WTC11 (cell line): ENCODE measurements at places on chromosomes 3 and 15. TPM values are rescaled to one million over a fixed set of nuclear protein-coding genes. Genes with fewer than 3 reads are reported as not detected.

- H3K36me3 ChIP-seq = peaks cover 3% of the 10 kb centered on the region; the same call in 1 of the 2 replicates
- no peak for DNase-seq
- peaks cover 5% of the 10 kb centered on the region for H3K4me1 ChIP-seq
- no peak overlapping the region for H3K4me3 ChIP-seq
These were observed 20.7 kb downstream of the CYFIP1 start for GRCh38 chr15:22959321-22960101.

DNA sequence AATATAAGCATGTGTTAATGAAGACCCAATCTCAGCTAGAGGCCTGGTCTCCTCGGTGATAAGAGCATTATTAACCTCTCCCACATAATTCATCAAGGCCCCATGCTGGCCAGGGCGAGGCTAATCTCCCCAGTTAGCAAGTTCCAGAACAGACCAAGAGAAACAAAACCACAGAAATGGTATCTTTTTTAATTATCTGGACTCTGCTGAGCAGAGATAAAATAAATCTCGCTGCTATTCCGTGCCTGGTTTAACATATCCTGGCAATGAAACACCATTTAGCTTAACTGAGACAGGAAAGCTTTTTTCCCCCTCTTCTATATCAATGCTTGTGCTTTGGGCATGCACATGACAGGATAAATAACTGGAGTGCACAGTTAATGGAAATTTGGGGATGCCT lies 72.5 kb upstream of the ARHGEF3 start:
- no peak overlapping the region for H3K27ac ChIP-seq
- no peak for DNase-seq
- peaks cover 22% of the 10 kb centered on the region for H3K4me1 ChIP-seq
- no peak overlapping the region for H3K4me3 ChIP-seq
- no peaks in the 10 kb centered on the region for H3K27me3 ChIP-seq
- no peaks in the 10 kb centered on the region for H3K36me3 ChIP-seq

- peaks cover 47% of the 10 kb centered on the region for H3K4me1 ChIP-seq
- peaks cover 11% of the 10 kb centered on the region for H3K27me3 ChIP-seq
- peaks cover 51% of the 10 kb centered on the region for H3K36me3 ChIP-seq
- DNase-seq = no peak
- H3K4me3 ChIP-seq = peak overlapping the region; percentile 100
- H3K27ac ChIP-seq = peak overlapping the region; percentile 100
These were observed 2.1 kb downstream of the TRA2B start for GRCh38 chr3:185935465-185936272.

DNA sequence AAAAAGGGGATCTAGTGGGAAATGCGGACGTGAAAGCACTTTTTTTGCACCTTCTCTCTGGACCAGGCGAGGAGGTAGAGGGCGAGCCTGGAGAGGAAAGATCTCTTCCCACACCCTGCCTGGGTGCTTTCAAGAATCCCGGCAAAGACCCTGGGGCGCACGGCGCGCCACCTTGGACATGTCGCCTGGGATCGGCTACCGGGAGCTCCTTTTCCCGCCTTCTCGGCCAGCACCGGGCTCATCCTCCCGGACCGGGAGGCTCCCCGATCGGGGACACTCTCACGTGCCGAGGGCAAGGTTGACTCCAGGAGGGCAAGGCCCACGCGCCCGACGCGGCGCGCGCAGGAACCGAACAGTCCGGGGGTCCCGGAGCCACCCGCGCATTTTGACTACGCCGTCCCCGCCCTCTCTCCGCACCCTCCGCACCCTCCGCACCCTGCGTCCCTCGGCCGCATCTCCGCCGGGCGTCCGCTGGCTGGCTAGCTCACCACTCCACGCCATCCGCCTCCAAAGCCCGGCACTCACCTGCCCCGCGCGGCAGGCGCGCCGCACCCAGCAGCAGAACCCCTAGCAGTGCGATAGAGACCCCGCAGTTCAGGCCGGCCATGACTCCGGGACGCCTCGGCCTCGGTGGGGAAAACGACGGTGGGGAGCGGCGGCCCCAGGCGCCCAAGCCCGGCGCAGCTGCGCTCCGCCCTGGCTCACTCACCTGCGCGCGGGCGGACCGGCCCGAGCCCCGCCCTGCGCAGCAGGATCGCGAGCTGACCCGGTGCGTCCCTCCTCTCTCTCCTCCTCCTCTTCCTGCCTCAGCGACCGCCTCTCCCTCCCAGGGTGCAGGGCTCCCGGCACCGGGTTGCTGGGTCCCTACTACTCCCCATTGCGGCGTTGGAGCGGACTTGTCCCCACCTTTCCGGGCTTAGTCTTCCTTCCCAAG lies at the start of gene CDCP1:
CDCP1 (minus strand) TSS at position 698 of the 934 bp plus-strand sequence; CDS start at position 607, 91 bp downstream.
- H3K27me3 ChIP-seq = peaks cover 56% of the 10 kb centered on the region
- peaks cover 24% of the 10 kb centered on the region for H3K4me1 ChIP-seq
- H3K4me3 ChIP-seq = peak within 1 kb of the TSS; percentile 92
- H3K27ac ChIP-seq = 0 out of 2 replicates have a peak within 1 kb of the TSS, but pooled peaks have one; percentile 61
- peak; percentile 57 for DNase-seq

GRCh38 chr15:74044267-74045110 lies 37.9 kb downstream of the GOLGA6A start:
- peaks cover 6% of the 10 kb centered on the region; the same call in 1 of the 2 replicates for H3K27me3 ChIP-seq
- H3K4me1 ChIP-seq = peaks cover 21% of the 10 kb centered on the region
- H3K36me3 ChIP-seq = 0 out of 2 replicates have a peak, but pooled peaks cover 4% of the 10 kb centered on the region
- H3K27ac ChIP-seq = no peak overlapping the region
- DNase-seq = no peak

- no peak overlapping the region for H3K4me3 ChIP-seq
- peaks cover 40% of the 10 kb centered on the region for H3K4me1 ChIP-seq
- H3K36me3 ChIP-seq = peaks cover 13% of the 10 kb centered on the region
- no peak overlapping the region for H3K27ac ChIP-seq
- H3K27me3 ChIP-seq = no peaks in the 10 kb centered on the region
These were observed 262.8 kb downstream of the LRTM1 start for GRCh38 chr3:54665016-54665600.

- peaks cover 41% of the 10 kb centered on the region for H3K4me1 ChIP-seq
- DNase-seq = no peak
- no peak overlapping the region for H3K27ac ChIP-seq
- no peaks in the 10 kb centered on the region for H3K36me3 ChIP-seq
- no peaks in the 10 kb centered on the region for H3K27me3 ChIP-seq
These were observed 60.1 kb upstream of the ICE2 start for GRCh38 chr15:60539016-60539415.

GRCh38 chr3:18609187-18609586 lies 184.0 kb upstream of the SATB1 start:
- H3K4me3 ChIP-seq = no peak overlapping the region
- H3K27me3 ChIP-seq = no peaks in the 10 kb centered on the region; the same call in 1 of the 2 replicates
- H3K4me1 ChIP-seq = no peaks in the 10 kb centered on the region
- H3K27ac ChIP-seq = no peak overlapping the region
- DNase-seq = no peak
- no peaks in the 10 kb centered on the region; the same call in 1 of the 2 replicates for H3K36me3 ChIP-seq

DNA sequence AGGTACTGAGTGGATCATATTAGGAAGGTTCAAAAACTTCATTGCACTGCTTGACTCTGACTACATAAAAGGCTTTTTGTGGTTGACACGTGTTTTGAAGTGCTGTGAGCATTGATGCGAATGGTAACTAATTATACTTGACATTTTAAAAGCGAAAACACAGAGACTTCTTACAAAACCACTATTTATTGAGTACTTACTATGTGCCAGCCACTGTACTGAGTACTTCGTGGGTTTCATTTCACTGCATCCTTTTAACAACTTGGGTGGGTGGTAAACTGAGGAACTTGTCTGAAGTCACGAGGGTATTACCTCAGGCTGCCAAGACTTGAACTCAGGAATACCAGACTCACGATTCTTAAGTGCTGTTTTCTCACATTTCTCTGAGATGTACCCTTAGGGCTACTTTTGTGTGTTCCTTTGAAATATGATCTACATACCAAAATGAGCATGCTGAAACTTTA lies 45.3 kb upstream of the PPP4R2 start:
- H3K27me3 ChIP-seq = no peaks in the 10 kb centered on the region
- H3K36me3 ChIP-seq = no peaks in the 10 kb centered on the region
- DNase-seq = no peak
- no peak overlapping the region for H3K4me3 ChIP-seq

DNA sequence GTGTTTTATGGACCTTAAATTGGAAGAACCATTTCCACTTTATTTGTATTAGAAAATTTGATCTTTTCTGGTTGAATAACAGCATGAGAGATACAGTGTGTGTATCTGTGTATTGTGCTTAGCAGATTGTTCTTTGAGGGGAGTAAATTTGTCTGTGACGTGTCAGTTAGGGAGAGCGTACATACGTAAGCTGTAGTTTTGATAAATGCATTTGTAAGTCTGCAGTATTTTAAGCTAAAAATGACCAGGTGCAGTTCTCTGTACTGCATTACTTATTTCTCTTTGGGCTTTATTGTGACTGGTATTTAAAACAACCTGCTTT lies 264.8 kb downstream of the ROBO2 start:
- H3K36me3 ChIP-seq = no peaks in the 10 kb centered on the region
- H3K27me3 ChIP-seq = no peaks in the 10 kb centered on the region
- H3K4me1 ChIP-seq = peaks cover 20% of the 10 kb centered on the region
- no peak overlapping the region for H3K4me3 ChIP-seq
- no peak overlapping the region for H3K27ac ChIP-seq

GRCh38 chr3:144816323-144816722 lies 844.7 kb downstream of the DIPK2A start:
- no peak overlapping the region for H3K4me3 ChIP-seq
- H3K27me3 ChIP-seq = no peaks in the 10 kb centered on the region
- H3K4me1 ChIP-seq = peaks cover 11% of the 10 kb centered on the region
- no peak overlapping the region for H3K27ac ChIP-seq

Gene SKOR1
- total RNA-seq = 0.09 to 0.22 TPM (median 0.11 TPM) in 3 replicates

Gene CD86
- 0.25 to 0.61 TPM (median 0.30 TPM) in 3 replicates for total RNA-seq

Gene MKRN2OS
- 0.48 to 0.87 TPM in 2 of 3 replicates, not detected in the other for total RNA-seq

Gene TNFSF10
- total RNA-seq = 0.22 to 0.39 TPM (median 0.27 TPM) in 3 replicates

Gene PLXNA1
- total RNA-seq = 53.0 to 55.0 TPM (median 53.8 TPM) in 3 replicates

Gene PPARG
- 0.30 to 0.79 TPM (median 0.66 TPM) in 3 replicates for total RNA-seq

Gene MLF1
- total RNA-seq = 22.3 to 35.6 TPM (median 31.9 TPM) in 3 replicates

Gene GNB5
- total RNA-seq = 37.0 to 48.2 TPM (median 41.4 TPM) in 3 replicates

Gene CTDSPL2
- 56.8 to 65.2 TPM (median 61.8 TPM) in 3 replicates for total RNA-seq

Gene LRRC2
- 4.0 to 4.9 TPM (median 4.9 TPM) in 3 replicates for total RNA-seq
